Sciatic nerve (tissue), 2 donors: ENCODE measurements at places on chromosomes 1 and 21. TPM values are rescaled to one million over a fixed set of nuclear protein-coding genes. Genes with fewer than 3 reads are reported as not detected.

DNA sequence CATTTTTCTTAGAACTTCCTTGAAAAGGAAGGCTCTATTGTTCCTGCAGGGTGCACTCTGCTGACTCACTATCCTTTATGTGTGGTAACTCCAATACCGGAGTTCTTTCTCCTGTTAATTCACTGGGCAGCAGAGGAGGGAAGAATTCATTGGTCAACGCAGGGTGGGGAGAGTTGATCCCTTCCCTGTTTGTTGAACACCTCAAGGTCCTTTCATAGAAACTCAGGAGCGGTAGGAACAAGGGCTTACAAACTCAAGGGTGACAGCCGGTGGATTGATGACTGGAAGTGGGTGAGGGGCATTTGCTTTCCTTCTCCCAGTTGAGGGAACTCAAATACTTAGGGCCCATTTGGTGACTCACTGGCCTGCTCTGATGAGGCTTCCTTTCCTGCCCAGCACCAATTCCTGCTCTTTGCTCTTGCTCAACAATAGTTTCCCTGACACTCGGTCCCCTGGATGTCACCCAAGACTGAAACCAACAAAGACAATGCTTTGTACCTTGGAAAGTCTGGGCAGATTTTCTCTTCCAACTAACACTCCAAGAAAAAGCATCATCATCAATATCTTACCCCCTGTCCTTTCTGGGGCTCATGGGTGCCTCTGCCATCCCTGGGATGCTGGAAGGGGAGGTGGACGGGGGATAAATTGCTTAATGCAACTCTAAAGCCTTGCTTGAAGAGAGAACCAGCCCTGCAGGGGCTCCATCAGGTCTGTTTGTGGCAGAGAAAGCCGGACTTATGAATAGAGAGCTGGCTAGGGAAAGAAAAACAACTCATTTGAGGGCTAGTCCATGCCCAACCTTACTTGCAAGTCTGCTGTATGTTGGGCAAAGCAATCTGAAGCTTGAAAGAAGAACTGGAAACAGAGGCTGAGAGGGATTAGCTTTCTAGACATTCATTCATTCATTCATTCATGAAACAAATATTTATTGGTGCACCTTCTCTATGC is 9.3 kb downstream of the SLC26A9 start:
- DNase-seq = no peak

DNA sequence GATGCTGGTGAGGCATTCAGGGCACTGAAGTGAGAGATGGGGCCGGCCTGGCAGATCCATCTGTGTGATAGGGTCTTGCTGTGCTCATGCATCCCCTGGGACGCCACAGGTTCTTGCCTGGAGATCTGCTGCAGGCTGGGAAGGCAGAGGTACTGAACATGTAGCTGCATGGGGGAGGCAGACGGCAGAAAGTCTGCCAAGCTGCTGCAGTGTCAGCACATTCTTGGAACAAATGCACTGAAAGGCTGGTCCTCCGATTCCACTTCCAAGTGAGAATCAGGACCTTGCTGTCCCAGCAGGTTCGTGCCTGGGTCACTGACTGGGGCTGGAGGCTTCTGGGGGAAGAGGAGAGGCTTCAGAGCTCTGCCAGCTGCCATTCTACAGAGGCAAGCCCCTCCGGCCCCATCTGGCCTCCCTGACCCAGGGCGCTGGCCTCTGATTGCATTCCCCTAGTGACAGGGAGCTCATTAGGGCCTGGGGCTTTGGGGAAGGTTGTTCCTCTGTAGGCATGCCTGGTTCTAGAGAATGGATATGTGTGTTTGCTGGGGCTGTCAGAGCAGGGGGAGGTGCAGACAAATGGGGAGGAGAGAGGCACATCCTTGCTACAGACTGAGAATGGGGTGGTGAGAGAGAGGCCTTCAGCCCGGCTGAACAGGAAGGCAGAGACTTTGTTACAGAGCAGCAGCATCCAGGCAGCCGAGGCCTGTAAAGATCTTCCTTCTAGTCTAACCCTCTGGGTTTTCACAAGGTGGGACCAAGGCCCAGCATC is 174.0 kb downstream of the TRABD2B start:
- no peak for DNase-seq

- no peak for DNase-seq
Measured at GRCh38 chr1:62689524-62689923, 1.3 kb upstream of the DOCK7 start.

DNA sequence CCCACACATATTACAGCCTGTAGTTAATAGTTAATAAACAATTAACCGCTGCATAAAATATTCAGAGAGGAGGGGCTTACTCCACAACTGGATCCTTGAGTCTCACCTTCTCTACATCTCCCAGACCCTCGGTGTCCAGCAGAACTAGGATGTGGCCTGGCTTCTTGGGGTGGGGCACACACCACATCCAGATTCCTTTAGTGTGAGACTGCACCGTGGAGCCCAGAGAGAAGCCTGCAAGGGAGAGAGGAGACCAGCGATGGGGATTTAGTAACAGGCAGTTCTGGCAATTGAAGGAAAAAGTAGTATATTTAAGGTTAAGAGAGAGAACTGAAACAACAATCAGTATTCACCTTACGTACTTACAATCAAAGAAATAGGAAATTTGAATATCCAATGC is 4.9 kb downstream of the GBP1 start:
- DNase-seq = no peak

GRCh38 chr1:53641481-53642214 is 97.3 kb downstream of the GLIS1 start:
- peak; percentile 27 for DNase-seq

DNA sequence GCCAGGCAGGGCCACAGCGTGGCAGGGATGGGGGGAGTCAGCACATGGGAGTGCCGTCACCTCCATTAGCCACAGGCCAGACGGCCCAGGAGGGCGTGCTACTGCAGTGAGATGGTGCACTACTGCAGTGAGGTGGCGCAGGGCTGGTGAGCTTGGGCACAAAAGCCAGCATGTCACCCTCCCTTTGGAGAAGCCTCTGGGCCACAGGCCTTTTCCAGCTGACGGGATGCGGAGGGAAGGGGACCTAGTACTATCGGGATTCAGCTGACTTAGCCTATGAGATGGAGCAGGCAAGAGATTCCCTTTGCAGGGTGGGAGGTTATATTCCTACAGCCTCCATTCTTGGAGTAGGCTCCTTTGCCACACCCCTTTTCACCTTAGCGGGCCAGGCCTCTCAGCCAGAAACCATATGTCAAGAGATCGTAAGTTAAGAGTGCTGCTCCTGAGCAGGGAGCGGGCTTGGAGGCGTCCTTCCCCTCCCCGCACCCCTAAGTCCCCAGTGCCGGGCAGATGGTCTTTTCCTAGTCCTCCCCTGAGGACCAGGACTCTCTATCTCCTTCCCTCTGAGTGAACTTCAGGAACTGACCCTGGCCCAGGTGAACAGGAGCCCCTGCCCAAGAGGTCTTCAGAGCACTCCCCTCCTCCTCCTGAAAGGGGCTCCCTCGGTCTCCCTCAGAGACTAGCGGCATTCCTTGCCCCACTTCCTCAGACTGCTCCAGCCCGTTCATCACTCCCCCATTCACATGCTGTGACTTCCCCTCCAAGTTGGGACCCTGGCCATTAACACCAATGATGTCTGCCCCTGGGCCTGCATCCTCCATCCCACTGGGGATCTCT is 8.2 kb downstream of the NES start:
- no peak for DNase-seq

DNA sequence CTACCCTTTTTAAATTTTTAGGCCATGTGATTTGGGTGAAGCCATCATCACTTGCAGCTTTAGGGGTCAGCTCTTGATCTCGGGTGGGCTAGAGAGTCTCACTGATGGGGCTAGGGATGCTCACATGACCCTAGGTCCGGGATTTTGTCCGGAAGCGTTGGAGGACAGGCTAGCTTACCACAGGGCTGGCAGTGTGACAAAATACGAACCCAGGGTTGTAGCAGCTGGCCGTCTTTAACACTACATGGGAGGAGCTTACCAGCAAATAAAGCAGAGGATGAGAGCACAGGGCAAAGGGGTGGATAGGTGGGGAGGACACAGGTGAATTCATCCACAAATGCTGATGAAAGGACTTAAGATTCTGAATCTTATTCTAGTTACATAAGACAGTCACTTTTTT is 21.9 kb downstream of the GPR161 start:
- no peak for DNase-seq

GRCh38 chr1:2088458-2088857 is 38.2 kb downstream of the PRKCZ start:
- no peak for DNase-seq

- no peak for DNase-seq
Measured at GRCh38 chr1:165647970-165648369, 16.9 kb downstream of the MGST3 start.

DNA sequence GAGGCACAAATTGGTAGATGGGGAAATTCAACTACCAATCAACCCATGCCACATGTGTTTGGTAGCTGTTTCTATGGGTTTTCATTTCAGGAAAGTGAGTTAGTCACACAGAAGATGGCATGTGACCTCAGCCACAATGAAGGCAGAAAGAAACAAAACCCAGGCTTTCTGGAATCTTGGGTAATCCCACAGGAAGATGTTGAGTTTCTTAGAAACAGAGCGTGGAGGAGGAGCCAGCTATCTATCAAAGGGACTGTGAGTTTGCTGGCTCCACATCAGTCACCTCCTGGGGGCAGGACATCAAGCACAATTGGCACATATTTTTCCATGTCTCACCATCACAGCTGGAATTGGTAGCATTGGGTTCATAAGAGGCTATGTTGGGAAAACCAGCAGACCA is 188.9 kb upstream of the PLXNA2 start:
- no peak for DNase-seq

- DNase-seq = no peak
Measured at GRCh38 chr1:28190337-28190979, 14.0 kb upstream of the PTAFR start.

The LCE1C gene
- not detected for total RNA-seq

The GFI1 gene
- 0.85 TPM for total RNA-seq

The PUSL1 gene
- 11.3 TPM for total RNA-seq

The DENND2C gene
- 4.5 TPM for total RNA-seq

The SPRR2D gene
- not detected for total RNA-seq

The HMGCS2 gene
- total RNA-seq = not detected

The CHI3L1 gene
- total RNA-seq = 37.0 TPM

The TDRD5 gene
- total RNA-seq = not detected
